Occipital lobe (tissue), 3 donors: ENCODE measurements at places on chromosomes 3 and 15. TPM values are rescaled to one million over a fixed set of nuclear protein-coding genes. Genes with fewer than 3 reads are reported as not detected.

DNA sequence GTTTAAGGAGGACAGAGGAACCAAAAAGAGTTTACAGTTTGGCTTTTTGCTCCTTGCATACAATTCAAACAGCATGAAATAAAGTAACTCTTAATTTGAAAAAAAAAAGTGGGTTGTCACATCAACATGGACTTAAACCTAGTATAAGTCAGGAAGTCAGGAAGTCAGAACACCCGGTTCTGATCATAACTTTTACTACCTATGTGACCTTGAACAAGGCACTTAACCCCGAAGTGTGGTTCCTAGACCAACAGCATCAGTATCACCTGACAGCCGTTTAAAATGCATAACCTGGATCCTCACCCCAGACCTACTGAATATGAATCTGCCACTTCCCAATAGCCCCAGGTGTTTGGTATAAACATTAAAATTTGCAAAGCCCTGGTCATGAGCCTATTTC lies 18.7 kb downstream of the LYSMD2 start:
- no peak for DNase-seq

DNA sequence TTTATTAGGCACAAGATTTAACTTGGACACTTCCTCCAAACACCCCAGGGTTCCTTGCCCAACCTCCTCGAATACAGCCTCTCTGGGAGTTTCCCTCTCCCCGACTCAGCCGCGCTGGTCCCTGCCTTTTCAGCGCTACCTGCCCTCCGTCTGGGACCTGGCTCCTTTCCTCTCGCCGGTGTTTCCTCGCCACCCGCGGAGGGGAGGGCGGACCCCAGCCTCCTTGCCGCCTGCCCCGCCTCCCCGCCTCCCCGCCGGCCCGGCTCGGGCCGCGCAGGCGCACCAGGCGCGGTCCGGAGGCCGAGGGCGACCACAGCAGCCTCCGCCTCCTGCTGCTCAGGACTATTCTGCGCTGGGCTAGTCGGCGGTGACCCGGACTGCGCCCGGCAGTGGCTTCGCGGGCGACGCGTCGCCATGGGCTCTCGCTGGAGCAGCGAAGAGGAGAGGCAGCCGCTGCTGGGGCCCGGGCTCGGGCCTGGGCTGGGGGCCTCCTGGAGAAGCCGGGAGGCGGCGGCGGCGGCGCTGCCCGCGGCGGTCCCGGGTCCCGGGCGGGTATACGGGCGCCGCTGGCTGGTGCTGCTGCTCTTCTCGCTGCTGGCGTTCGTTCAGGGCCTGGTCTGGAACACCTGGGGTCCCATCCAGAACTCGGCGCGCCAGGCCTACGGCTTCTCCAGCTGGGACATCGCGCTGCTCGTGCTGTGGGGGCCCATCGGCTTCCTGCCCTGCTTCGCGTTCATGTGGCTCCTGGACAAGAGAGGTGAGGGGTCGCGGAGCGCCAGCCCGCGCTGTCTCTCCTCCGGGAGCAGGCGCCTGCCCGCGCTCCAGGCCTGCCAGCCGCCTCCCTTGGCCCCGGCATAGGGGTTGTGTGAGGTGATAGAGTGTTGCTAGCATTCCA lies at the start of gene SLC49A4:
SLC49A4 (plus strand) TSS at position 291 of the 895 bp plus-strand sequence; CDS start at position 415, 124 bp downstream.
- no peak for DNase-seq

CORO2B gene
- 19.8 TPM for total RNA-seq

- no peak for DNase-seq
Measured at GRCh38 chr15:31361764-31362515, 35.3 kb downstream of the KLF13 start.

GCNT3 gene
- total RNA-seq: not detected
